ENCODE measurements at places on chromosomes 7 and 10. TPM values are rescaled to one million over a fixed set of nuclear protein-coding genes. Genes with fewer than 3 reads are reported as not detected.

The LAMB4 gene
- 0.12 TPM for total RNA-seq

The THSD7A gene
- total RNA-seq, result 0.38 TPM

The MRLN gene
- total RNA-seq, result not detected

The IL6 gene
- 32.2 TPM for total RNA-seq

The FAM180A gene
- total RNA-seq, result 16.3 TPM

The OGDHL gene
- total RNA-seq, result 0.12 TPM

The PRR15 gene
- total RNA-seq, result 0.59 TPM

The KAZALD1 gene
- 25.4 TPM for total RNA-seq

The ZNF239 gene
- total RNA-seq, result 6.9 TPM

The OLAH gene
- not detected for total RNA-seq

The WNT2 gene
- 0.08 TPM for total RNA-seq

The FAM107B gene
- total RNA-seq, result 8.0 TPM

The TMEM60 gene
- 13.5 TPM for total RNA-seq

The ZNF365 gene
- total RNA-seq, result 0.70 TPM

The UNC5B gene
- 39.1 TPM for total RNA-seq

The PALD1 gene
- 1.1 TPM for total RNA-seq

The IKZF1 gene
- not detected for total RNA-seq

The HK1 gene
- 265 TPM for total RNA-seq

The SLC29A4 gene
- total RNA-seq, result 4.3 TPM

The C10orf105 gene
- total RNA-seq, result under 0.01 TPM

The NRP1 gene
- 185 TPM for total RNA-seq

The TRPV5 gene
- not detected for total RNA-seq

The IFIT1 gene
- total RNA-seq, result 27.1 TPM

The PLA2G12B gene
- total RNA-seq, result not detected

The COBL gene
- not detected for total RNA-seq

The LIPK gene
- total RNA-seq, result not detected

The TWIST1 gene
- 31.1 TPM for total RNA-seq

The ACHE gene
- not detected for total RNA-seq

The TMEM236 gene
- not detected for total RNA-seq

The WIPF3 gene
- total RNA-seq, result not detected

The CUEDC2 gene
- 50.2 TPM for total RNA-seq

The HOXA13 gene
- total RNA-seq, result not detected

The GOLGA7B gene
- not detected for total RNA-seq

The SEC31B gene
- 1.4 TPM for total RNA-seq

The ANXA11 gene
- 45.7 TPM for total RNA-seq

The PPP3CB gene
- 21.1 TPM for total RNA-seq

The TMEM130 gene
- 0.12 TPM for total RNA-seq

The TBATA gene
- not detected for total RNA-seq

The PNLIPRP1 gene
- total RNA-seq, result not detected

All from smooth muscle cell of the coronary artery (primary cell).